ENCODE measurements at places on chromosomes 3 and 15.

GRCh38 chr15:61035311-61035710 is 193.8 kb downstream of the RORA start:
- DNase-seq = no peak

DNA sequence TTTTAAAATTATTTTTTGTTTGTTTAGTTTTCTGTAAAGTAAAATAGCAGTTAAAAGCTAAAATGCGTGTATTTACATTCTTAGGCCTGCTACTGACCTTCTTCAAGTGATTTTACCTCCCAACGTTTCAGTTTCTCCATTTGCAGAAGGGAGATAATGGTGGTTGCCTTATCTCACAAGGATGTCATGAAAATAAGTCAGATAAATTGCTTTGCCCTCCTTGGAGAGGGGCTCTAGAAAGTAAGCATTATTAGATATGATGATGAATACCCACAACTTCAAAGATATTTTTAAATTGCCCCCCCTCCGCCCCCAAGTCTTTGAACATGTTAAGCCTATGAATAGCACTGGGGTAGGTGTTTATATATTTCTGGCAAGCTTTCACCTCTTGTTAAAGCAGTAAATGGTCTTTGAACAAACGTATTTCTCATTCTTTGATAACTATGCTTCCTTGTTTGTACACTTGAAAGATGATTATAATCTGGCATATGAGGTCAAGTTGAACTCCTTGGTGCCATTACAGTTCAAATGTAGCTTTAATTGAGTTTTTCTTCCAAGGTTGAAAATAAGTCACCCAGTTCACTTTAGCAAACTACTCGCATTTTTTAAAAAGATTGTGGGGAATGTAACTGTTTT is 6.4 kb downstream of the TERC start:
- no peak for DNase-seq

DNA sequence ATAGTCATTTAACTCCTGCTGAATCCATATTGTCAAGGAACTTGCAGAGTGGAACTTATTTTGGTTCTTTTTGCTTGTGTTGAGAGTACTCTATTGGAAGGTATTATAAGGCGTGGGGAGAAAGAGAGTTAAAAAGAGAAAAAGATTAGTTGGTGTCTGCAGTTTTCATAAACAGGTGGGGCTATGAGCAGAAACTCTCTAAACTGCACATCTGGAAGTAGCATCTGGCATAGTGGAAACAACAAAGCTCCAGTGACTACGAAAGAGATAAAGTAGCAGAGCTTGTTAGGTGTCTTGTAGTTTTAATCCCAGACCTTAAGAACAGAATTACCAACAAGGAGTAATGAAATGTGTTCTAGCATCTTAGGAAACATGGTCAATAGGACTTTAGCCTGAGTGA is 148.8 kb upstream of the SGO1 start:
- no peak for DNase-seq

- DNase-seq = no peak
These were observed 58.5 kb upstream of the RAP2B start for GRCh38 chr3:153103406-153103945.

DNA sequence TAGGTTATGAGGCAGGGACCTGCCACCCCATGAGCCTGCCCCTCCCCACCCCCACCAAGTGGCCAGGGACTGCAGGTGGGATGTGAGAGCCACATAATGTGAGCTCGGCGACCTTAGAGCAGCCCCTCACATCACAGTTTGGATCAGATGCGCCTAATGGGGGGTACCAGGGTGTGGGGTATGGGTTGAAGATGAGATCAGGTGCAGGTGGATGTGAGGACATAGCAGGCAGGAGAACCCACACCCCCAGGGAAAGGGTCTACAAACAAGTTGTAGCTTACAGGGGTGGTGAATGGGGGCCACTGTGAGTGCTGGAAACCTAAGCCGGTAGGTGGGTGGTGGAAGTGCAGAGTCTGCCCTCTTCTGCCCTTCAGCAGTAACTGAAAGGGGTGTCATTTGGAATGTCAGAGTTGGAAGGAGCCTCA is 94.0 kb downstream of the CORO2B start:
- no peak for DNase-seq

DNA sequence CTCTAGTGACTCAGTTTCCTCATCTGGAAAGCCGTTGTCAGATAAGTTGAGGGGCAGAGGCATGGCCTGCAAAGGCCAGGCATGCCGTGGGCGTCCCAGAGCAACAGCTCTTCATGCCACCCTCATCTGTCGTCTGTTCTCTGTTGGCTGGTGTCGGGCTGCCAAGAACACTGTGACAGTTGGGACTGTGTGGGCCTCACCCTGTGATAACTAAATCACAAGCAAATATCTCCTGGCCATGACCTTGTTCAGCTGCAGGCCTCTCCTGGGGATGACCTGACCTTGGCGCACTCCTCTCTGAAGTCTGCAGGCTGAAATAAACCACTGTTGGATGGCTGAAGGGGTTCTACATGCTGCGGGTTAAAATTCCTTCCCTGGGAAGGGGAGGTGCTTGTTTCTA is 145.9 kb downstream of the SHQ1 start:
- DNase-seq = no peak

GRCh38 chr3:37126856-37127255 is 47.5 kb downstream of the LRRFIP2 start:
- DNase-seq = no peak

GRCh38 chr15:31303726-31304648 is 22.6 kb upstream of the KLF13 start:
- no peak for DNase-seq

GRCh38 chr15:60656041-60656440 is 177.1 kb upstream of the ICE2 start:
- DNase-seq = no peak

- DNase-seq = no peak
These were observed 23.1 kb downstream of the BHLHE40 start for GRCh38 chr3:5002174-5002870.

GRCh38 chr3:121491683-121492320 is 54.0 kb downstream of the POLQ start:
- DNase-seq = no peak

DNA sequence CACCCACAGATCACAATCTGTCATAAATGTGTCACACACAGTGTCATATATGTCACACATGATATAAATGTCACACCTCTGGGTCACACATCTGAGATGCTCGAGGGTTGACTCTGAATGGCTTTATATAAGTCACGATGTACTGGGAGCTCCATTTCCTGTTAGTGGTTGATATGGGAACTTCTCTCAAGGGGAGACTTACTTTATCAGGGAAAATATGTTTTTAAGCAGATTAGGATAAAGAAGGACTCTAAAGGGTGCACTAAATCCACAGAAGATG is 83.9 kb upstream of the MEF2A start:
- DNase-seq = no peak

GRCh38 chr3:197353001-197353866 is 54.8 kb upstream of the DLG1 start:
- DNase-seq = no peak

GRCh38 chr3:13072239-13072599 is 1.0 kb downstream of the IQSEC1 start:
- DNase-seq = peak; percentile 59

- DNase-seq = no peak
These were observed 26.5 kb upstream of the PLOD2 start for GRCh38 chr3:146187334-146187950.

DNA sequence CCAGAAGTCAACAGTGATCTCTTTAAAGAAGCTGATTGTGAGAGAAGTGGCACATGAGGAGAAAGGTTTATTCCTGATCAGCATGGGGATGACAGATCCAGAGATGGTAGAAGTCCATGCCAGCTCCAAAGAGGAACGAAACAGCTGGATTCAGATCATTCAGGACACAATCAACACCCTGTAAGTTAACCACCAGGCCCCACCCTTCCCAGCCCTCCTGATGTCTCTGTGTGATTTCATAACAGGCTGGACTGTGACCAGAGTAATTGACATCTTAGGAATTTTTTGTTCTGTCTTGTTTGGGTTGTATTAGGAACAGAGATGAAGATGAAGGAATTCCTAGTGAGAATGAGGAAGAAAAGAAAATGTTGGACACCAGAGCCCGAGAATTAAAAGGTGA is 67.7 kb downstream of the KLHL25 start:
- DNase-seq = no peak

DNA sequence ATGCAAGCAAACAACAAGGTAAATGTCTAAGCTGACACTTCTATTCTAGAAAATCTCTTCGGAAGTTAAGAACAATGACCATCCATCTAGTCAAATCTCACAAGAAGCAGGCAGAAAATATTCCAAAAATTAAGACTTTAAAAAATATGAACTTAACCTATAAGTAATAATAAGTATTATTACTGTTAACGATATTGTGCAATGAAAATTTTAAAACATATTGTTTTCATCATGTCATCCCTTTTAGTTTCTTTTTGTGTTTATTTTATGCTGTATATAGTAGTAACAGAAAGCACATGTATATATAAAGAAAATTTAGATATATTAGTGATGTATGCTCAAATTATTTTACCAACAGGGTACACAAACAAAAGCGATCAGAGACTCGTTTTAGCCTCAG is 4.1 kb downstream of the HDGFL3 start:
- DNase-seq = no peak

DNA sequence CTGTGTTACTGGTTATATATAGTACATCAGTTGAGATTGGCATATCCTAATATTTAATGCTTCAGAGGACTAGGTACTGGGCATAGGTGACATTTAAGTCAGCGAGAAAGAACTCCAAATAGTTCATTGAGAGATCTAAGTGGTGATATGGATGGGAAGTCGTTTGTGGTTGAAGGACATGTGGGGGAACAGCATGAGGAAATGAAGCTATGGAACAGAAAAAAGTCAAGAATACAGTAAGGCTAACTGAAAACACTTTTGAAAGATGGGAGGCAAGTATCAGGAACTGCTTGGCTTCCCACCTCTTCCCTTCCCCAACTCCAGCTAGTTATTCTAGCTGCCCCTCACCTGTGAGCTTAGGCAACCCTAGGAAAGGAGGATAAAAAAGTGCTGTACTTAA is 3.7 kb upstream of the MYO5A start:
- no peak for DNase-seq

GRCh38 chr3:41267975-41268640 is 68.8 kb downstream of the CTNNB1 start:
- DNase-seq = no peak

DNA sequence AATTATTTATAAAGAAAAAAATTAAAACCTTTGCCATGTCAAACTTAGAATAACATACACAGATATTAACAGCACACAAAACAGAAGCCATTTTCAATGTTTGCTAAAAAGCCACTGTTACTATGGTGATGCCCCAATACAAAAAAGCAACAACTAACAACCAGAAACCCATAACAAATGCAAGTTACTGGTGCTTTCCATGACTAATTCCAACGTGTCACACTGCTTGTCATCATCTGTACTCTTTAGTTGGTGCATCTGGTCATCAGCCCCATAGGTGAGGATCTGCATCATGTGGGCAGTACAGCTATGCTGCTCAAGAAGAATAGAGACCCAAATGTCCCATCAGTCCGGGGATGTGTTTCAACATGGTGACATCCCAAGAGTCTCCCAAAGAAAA is 52.8 kb downstream of the ATP8B4 start:
- DNase-seq = no peak

- DNase-seq = no peak
These were observed 19.5 kb upstream of the CLDN18 start for GRCh38 chr3:137990427-137990826.

DNA sequence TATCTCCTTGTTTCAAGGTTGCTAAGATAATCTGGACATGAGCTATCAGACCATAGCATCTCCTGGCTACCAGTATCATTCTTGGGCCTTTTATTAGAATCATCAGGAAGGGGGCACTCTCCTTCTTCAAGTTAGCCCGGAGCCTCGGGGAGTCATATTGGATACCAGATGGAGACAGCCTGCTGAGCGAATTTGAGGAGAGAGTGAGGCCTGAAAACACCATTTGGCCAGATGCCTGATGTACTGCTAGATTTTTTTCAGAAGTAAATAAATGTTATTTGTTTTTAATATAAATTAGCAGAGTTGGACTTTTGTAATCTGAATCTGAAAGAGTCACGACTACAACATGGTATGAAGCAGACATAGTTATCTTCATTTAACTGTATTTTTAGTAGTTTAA is 848.6 kb downstream of the IGSF11 start:
- no peak for DNase-seq

DNA sequence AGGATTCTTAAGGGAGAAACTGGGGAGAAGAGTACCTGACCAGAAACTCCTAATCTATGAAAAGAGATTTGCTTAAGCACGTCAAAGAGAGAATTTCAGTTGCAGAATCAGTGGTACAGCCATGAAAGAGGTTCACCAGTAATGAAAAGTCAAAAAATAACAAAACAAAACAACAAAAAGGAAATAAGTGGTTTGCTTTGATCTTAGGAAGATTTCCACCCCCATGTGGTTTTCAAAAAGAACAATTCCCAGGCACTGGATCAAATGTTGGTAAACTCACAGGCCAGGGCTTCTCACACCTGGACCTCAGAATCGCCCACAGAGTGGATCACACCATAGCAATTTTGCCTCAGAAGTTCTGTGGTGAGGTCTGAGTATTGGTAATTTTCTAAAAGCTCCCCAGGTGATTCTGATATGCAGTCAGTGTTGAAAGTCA is 67.5 kb downstream of the TMEM39A start:
- DNase-seq = no peak

GRCh38 chr3:71521940-71522876 is 61.3 kb downstream of the FOXP1 start:
- no peak for DNase-seq

GRCh38 chr3:156059950-156060501 is 60.4 kb upstream of the KCNAB1 start:
- DNase-seq = no peak

GRCh38 chr3:112687616-112688015 is 46.7 kb upstream of the CCDC80 start:
- DNase-seq = no peak

DNA sequence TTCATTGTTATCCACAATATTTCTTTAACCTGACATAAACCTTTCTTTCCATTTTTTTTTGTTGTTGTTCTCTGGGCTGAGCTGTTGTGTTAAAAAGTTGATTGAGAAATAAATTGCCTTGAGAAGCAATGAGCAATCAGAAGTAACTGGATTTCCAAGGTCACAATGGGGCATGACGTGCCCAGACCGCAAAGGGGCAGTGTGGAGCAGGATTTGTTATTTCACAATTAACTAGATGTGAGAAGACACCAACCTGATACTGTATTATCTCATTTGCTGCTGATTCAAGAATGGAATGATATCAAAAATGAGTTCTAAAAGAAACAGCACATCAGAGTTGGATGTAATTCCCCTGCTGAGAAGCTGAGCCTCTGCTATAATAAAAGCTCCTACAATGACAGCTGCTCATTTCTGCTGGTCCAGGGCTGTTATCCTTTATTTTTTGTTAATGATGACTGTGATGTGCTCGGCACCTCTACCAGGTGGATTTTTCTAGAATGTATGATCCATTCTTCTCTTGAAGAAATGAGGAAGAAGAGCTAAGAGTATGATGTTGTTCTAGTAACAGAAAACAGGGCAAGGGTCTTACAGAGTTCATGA is 28.1 kb downstream of the CPNE4 start:
- no peak for DNase-seq

Measured in hypothalamus (tissue), 51 donors.